Stimulated activated CD8-positive, alpha-beta memory T cell treated with anti-CD3 and anti-CD28 coated beads, Interleukin-4, amount 100 ng/mL, for 1 hour (primary cell): ENCODE measurements at places on chromosomes 6 and 20.

- no peak for DNase-seq
Measured at GRCh38 chr6:84222426-84222825, 5.0 kb downstream of the CEP162 start.

DNA sequence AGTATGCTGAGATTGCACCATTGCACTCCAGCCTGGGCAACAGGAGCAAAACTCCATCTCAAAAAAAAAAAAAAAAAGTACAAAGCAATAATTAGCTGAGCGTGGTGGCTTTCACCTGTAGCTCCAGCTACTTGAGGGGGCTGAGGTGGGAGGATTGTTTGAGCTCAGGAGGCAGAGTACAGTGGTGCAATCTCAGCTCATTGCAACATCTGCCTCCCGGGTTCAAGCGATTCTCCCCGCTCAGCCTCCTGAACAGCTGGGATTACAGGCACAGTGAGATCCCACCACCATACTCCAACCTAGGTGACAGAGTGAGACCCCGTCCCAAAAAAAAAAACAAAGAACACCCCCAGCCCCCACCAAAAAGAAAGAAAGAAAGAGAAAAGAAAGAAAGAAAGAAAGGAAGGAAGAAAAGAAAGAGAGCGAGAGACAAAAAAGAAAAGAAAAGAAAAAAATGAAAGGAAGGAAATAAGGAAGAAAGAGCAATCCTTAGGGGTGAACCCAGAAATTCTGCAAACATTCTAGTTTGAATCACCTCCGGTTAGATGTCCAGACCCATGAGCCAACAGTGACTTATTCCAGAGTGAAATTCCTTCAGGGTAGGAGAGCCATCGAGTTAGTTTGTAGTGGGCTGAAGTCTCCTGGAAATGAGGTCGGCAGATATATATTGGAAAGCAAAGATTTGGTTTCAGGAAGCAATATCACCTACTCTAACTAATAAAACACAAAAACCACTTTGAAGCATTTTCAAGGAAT is 3.2 kb upstream of the RIPOR3 start:
- no peak for DNase-seq

GRCh38 chr6:13923527-13924145 is 1.1 kb upstream of the RNF182 start:
- no peak for DNase-seq

GRCh38 chr6:156767603-156768467 is 9.3 kb upstream of the ARID1B start:
- no peak for DNase-seq

DNA sequence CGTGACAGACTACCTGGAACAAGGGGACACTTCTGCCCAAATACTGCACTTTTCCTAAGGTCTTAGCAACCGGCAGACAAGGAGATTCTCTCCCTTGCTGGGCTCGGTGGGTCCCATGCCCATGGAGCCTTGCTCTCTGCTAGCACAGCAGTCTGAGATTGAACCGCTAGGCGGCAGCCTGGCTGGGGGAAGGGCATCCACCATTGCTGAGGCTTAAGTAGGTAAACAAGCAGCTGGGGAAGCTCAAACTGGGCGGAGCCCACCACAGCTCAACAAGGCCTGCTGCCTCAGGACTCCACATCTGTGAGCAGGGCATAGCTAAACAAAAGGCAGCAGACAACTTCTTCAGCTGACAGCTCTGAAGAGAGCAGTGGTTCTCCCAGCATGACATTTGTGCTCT is 87.8 kb upstream of the ASCC3 start:
- no peak for DNase-seq

DNA sequence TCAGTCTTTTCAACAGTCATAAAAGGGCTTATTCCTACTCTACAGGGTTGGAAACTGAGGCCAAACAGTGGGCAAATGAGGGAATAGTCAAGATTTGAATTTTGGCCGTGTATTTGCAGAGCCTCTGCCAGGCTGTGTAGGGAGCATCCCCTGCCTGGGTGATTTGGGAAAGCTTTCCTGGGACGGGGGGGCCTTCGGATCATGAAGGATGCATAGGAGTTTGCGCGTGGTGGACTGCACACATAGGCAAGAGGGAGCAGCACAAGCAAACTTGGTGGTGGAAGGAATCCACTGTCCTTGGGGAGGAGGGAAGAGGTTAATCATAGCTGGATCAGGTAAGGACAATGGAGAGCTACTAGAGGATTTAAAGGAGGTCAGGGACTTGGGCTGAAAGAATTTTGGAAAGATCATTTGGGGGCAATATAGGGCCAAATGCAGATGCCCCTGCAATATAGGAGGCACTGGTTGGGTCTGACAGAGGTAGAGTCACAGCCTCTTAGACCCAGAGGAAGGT is 2.5 kb downstream of the PTPRA start:
- no peak for DNase-seq

DNA sequence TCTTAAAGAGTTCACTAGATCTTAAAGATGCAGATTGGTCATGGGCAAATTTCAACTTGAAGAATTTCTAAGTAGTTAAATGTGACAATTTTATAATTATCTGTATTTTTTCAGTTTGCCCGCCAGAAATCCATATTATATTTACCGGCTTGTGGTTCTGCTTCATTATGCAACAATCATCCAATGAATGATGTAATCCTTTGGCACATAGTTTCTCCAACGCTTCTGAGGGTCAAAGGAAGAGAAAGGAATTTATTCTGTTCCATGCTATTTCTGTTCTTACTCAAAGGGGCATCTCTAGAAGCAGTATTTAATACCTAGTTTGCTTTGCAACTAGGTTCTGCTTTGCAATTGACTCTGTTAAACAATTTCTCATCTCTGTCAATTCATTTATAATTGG is 359.3 kb upstream of the PLCB4 start:
- DNase-seq, result no peak

DNA sequence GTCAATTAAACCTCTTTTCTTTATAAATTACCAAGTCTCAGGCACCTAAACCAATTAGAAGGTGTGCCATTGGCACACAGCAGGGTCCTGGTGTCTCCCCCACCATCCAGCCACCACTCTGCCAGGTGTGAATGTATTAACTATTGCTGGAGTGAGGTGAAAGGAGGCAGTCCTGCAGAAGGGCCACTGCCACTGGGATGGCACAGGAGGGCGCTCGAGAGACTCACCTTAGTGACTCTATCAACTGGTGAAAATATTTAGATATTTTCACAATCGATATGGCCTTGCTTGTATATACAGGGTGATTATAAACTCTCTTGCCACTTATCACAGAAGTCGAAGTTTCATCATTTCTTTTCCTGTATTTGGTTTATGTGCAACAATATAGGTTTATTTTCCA is 145.6 kb upstream of the ESR1 start:
- no peak for DNase-seq

- DNase-seq, result no peak
Measured at GRCh38 chr6:15508441-15508871, 154.4 kb downstream of the DTNBP1 start.

DNA sequence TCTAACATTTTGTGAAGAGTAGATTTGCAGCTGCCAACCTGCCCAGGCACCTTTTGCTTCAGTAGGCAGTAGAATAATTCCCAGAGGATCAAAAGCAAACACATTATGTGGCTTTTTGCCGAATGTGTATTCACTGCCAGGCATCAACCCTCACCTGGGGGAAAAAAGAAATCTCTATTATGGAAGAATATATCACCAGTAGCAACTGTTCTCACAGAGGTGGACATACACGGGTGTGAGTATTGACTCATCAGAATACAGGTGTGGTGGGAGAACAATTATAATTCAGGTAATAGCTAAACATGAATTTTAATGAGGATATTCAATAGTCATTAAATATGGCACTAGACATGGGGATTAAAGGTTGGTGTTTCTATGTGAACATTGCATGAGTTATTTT is 910.7 kb downstream of the TFAP2A start:
- no peak for DNase-seq

DNA sequence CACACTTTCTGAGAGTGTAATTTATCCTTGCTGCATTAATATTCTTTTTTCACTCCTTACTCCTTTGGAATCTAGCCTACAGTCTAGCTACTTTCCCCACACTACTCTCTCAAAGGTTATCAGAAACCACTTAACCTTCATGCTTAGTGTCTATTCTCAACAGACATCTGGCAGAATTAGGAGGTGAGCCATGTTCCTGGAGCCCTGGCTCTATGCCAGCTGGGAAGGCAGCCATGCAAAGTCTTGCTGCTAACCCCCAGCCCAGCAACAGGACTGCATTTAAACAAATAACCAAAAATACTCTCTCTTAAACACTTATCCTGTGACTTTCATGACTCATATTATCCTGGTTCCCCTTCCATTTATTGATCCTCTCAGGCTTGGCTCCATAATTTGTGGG is 260.2 kb downstream of the BCKDHB start:
- no peak for DNase-seq

DNA sequence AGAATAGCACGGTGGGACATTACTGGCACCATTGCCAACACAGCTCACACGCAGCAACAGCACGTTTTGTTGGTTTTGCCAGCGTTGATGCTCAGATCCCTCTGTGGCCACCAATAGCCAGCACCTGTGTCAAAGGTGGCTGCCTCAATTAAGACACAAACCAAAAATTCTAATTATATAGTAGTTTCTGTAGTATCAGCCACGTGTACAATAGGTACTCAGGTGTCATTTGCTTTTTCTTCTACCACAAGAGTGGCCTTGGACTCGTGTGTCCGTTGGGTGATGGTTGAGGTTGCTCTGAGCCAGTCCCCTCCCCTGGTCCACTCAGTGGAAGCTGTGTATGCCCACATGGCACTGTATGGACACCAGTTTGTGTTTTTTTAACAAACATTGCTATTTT is 105.1 kb downstream of the CARMIL1 start:
- DNase-seq, result no peak

DNA sequence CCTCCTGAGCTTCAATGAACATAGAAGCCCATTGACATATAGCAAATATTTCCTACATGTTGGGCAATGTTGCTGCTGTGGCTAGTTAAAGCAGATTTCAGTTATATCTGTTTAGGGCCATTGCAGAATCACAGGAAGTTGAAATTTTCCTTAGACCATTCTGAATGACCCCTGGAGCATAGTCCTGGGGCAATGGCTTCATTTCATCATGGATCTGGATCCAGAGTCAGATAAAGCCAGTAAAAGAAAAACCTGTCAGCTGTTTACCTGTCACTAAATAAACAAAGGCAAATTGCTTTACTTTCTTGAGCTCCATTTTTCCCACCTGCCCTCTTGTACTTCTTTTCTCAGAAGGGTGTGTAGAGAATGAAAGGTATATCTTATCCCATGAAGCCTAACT is 494.0 kb upstream of the MAP3K7 start:
- no peak for DNase-seq
